ENCODE measurements at places on chromosomes 2 and 18. TPM values are rescaled to one million over a fixed set of nuclear protein-coding genes. Genes with fewer than 3 reads are reported as not detected.

Gene DES
- not detected for total RNA-seq

Gene KCNK3
- not detected for total RNA-seq

Gene MRPL30
- total RNA-seq: 22.2 TPM

Gene UCN
- total RNA-seq: 5.1 TPM

Gene B3GNT7
- 0.37 TPM for total RNA-seq

Gene TNFRSF11A
- 7.5 TPM for total RNA-seq

Gene VWC2L
- not detected for total RNA-seq

GRCh38 chr2:154693741-154694340 lies 4.7 kb upstream of the KCNJ3 start:
- H3K4me1 ChIP-seq: peaks cover under 1% of the 10 kb centered on the region
- H3K4me3 ChIP-seq: no peak overlapping the region
- H3K36me3 ChIP-seq: no peaks in the 10 kb centered on the region
- DNase-seq: no peak
- peaks cover 30% of the 10 kb centered on the region for H3K27me3 ChIP-seq
- no peak overlapping the region for H3K27ac ChIP-seq

GRCh38 chr2:20579866-20580265 lies 71.0 kb downstream of the HS1BP3 start:
- DNase-seq: no peak
- peaks cover 1% of the 10 kb centered on the region for H3K27me3 ChIP-seq
- peak overlapping the region; percentile 22 for H3K27ac ChIP-seq
- H3K4me1 ChIP-seq: peaks cover 19% of the 10 kb centered on the region

DNA sequence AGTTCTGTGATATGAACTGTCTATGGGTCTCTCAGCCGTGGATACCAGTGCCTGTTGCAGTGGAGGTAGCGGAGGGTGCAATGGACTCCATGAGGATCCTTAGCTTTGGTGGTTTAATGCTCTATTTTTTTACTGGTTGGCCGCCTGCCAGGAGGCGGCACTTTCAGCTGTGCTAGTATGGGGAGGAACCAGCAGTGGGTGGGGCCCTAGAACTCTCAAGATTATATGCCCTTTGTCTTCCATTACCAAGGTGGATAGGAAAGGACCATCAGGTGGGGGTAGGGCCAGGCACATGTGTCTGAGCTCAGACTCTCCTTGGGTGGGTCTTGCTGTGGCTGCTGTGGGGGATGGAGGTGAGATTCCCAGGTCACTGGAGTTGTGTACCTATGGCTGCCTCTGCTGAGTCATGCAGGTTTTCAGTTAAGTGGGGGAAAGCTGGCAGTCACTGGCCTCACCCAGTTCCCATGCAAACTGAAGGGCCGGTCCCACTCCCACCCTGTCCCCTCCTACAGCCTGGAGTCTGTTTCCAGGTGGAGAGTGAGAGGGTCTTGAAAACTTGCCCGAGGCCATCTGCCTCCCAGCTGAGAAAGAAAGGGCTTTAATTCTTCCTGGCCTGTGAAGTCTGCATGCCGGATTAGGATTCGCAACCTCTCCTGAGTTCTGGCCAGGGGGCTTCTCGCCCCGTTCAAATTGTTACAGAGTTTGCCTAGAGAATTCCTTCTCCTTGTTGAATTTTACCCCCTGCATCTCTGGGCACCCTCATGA lies 14.5 kb downstream of the KCNS3 start:
- no peak overlapping the region for H3K27ac ChIP-seq
- H3K36me3 ChIP-seq: no peaks in the 10 kb centered on the region
- no peaks in the 10 kb centered on the region for H3K4me1 ChIP-seq

DNA sequence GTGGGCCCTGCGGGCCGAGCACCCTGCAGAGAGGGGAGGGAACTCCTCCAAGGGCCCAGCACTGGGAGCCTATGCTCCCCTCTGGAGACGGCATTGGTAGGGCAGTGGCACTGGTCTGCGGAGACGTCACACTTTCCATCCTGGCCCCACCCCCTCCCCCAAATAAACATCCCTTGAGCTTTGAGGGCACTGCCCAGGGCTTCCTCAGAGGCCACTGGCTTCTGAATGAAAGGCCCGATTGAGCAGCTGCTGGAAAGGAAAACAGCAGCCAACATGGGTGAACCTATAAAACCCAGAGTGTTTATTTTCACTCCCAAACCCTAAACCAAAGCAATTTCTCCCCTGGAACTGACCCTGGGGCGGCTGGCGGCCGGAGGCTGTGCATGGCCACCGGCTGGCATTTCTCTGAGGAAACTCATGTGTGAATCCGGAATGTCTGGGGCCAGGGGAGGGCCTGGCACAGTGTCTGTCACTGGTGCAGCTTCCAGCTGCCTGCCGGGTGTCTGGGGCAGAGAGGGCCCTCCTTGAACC lies 138.9 kb downstream of the DYSF start:
- H3K27me3 ChIP-seq: no peaks in the 10 kb centered on the region
- no peaks in the 10 kb centered on the region for H3K36me3 ChIP-seq
- no peak overlapping the region for H3K4me3 ChIP-seq
- no peak for DNase-seq

- H3K27ac ChIP-seq: no peak overlapping the region
- no peak overlapping the region for H3K4me3 ChIP-seq
- H3K27me3 ChIP-seq: peaks cover 3% of the 10 kb centered on the region
Observed at GRCh38 chr18:289026-289425, 21.2 kb upstream of the THOC1 start.

GRCh38 chr2:97845818-97846217 lies 132.4 kb downstream of the ZAP70 start:
- peaks cover 14% of the 10 kb centered on the region for H3K4me1 ChIP-seq
- H3K4me3 ChIP-seq: no peak overlapping the region
- no peak overlapping the region for H3K27ac ChIP-seq
- peaks cover 27% of the 10 kb centered on the region for H3K36me3 ChIP-seq
- DNase-seq: no peak

DNA sequence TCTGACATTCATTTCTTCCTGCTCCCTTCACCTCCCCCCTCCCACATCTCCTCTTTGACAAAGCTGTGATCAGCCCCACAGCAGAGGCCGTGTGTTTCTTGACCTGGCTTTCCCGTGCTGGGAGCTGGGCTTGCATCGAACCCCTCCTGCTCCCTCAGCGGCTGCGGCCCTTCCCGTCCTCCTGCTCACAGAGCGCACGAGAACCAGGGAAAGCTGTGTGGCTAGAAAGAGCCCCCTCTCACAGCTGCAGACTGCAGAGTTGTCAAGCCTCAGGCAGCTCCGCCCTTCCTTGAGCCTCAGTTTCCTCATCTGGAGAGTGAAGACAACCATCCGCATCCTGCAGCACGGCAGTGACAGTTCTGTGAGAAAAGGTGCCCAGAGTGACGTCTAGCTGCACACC lies 65.7 kb upstream of the GLI2 start:
- peaks cover 20% of the 10 kb centered on the region for H3K27me3 ChIP-seq
- DNase-seq: no peak
- no peaks in the 10 kb centered on the region for H3K36me3 ChIP-seq
- no peaks in the 10 kb centered on the region for H3K4me1 ChIP-seq
- no peak overlapping the region for H3K4me3 ChIP-seq

GRCh38 chr2:199718074-199718473 lies 132.9 kb downstream of the FTCDNL1 start:
- H3K4me1 ChIP-seq: no peaks in the 10 kb centered on the region
- H3K4me3 ChIP-seq: no peak overlapping the region
- no peaks in the 10 kb centered on the region for H3K36me3 ChIP-seq
- no peak overlapping the region for H3K27ac ChIP-seq

GRCh38 chr2:99660616-99661406 lies 171.0 kb upstream of the REV1 start:
- H3K4me1 ChIP-seq: no peaks in the 10 kb centered on the region

DNA sequence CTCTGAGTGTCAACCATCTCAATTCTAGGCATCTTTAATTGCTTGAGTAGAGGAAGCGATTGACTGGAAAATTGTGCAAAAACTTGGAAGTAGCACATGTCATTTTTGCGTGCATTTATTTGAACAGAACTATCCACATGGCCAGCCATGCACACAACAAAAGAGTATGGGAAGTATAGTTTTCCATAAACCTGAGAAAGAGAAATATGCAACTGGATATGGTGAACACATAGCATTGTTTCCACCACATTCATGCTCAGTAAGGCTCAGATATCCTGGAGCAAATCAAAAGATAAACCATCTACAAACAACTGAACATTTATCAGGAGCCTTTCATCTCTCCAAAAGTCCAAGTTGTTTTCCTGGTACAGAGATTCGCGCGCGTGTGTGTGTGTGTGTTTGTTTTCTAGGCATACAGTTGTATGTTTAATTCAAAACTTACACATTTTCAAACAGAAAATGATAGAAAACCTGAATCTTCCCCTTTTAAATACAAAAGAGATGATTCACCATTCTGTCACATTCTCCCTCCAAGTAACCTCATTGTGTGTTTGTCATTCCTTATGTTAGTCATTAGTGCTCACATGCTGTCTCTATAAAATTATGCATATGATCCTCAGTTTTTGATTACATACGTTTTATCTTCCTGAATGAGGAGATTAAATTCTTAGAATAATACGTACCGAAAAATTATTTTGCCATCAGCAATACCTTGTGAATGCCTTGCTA lies 780.4 kb upstream of the NRXN1 start:
- H3K36me3 ChIP-seq: no peaks in the 10 kb centered on the region
- no peak for DNase-seq

DNA sequence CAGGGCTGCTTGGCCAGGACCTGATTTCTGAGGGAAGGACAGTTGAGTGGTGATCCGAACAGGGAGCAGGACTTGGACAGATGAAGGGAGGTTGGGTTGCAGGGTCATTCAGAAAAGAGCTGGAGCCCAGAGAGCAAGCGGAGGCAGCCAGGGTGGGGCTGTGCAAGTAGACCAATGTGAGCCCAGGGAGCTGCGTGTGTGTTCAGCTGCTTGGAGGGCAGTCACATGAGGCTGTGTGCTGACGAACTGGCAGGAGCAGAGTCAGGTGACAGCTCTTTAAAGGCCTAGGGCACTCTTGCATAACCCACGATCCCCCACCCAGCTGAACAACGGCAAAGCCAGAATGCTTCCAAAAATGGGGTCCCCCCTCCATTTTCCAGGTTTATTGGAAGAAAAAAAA lies 4.6 kb upstream of the MLPH start:
- no peak for DNase-seq
- no peak overlapping the region for H3K4me3 ChIP-seq
- H3K4me1 ChIP-seq: no peaks in the 10 kb centered on the region
- H3K27me3 ChIP-seq: peaks cover 54% of the 10 kb centered on the region
- no peaks in the 10 kb centered on the region for H3K36me3 ChIP-seq
- no peak overlapping the region for H3K27ac ChIP-seq

GRCh38 chr18:75790796-75791195 lies 363.3 kb upstream of the SMIM21 start:
- no peak for DNase-seq
- no peak overlapping the region for H3K27ac ChIP-seq
- no peak overlapping the region for H3K4me3 ChIP-seq
- no peaks in the 10 kb centered on the region for H3K36me3 ChIP-seq
- H3K27me3 ChIP-seq: peaks cover 7% of the 10 kb centered on the region

DNA sequence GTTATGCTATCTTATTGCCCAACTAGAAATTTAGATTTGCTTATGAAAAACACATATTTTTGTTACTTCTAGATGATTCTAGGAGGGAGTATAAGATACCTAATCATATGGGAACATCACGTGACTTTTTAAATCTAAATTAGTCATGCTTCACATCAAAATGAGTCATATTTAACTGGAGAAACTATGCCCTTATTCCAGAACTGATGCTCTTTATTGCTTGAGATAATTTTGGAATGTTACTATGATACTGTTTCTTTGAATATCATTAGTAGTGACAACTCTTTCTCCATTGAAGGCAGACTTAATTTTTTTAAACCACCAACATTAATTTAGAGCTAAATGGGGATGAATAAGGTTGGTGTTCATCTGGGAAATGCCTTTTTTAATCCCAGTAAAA lies 19.9 kb upstream of the ELAC1 start:
- peaks cover 2% of the 10 kb centered on the region for H3K4me1 ChIP-seq

- no peaks in the 10 kb centered on the region for H3K27me3 ChIP-seq
- H3K4me3 ChIP-seq: no peak overlapping the region
- DNase-seq: no peak
- peaks cover 38% of the 10 kb centered on the region for H3K36me3 ChIP-seq
Observed at GRCh38 chr2:175937216-175937615, 64.9 kb downstream of the LNPK start.

DNA sequence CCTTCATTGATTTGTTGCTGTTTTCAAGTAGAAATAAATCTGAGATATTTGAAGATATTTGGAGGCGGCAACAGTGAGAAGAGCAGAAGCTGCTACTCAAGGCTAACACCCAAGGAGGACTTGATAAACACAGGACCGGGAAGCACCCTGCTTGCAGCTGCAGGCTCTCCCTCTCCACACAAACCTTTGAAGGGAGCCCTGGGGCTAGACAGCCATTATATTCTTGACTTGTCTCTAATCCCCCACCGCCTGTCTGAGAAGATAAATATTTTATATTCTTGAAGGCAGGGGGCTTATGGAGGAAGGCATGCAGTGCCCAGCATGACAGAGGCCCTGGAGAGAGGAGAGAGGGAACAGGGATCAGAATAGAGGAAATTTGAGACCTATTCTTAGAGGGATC lies 50.9 kb upstream of the SMAD2 start:
- H3K27ac ChIP-seq: no peak overlapping the region
- no peaks in the 10 kb centered on the region for H3K36me3 ChIP-seq
- peaks cover 5% of the 10 kb centered on the region for H3K27me3 ChIP-seq
- peaks cover 3% of the 10 kb centered on the region for H3K4me1 ChIP-seq
- DNase-seq: no peak
- H3K4me3 ChIP-seq: no peak overlapping the region

GRCh38 chr2:172219201-172219600 lies 116.5 kb upstream of the DLX2 start:
- no peak overlapping the region for H3K4me3 ChIP-seq
- H3K36me3 ChIP-seq: peaks cover 2% of the 10 kb centered on the region
- DNase-seq: no peak
- no peaks in the 10 kb centered on the region for H3K27me3 ChIP-seq
- H3K27ac ChIP-seq: no peak overlapping the region

DNA sequence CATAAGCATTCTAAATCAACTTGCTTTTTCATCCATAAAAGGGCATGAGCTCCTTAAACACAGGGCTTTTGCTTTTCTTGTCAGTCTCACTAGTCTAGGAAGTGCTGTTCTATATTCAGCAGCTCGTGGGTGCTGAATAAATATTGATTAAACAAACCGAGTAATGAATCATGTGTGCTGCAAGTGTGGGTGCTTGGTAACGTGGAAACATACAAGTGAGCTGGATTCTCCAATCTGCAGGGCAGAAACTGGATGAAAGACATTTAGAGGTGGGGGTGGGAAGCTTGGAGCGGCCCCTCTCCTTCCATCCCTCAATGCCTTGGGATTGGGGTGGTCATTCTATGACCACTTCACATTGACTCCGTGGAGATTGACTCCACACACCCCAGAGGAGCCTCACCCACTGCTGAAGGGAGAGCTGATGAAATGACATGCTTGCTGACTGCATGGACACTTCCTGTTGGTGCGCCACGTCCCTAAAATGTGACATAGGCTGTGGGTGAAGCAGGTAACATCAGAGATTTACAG lies 114.6 kb downstream of the DOCK10 start:
- H3K27me3 ChIP-seq: no peaks in the 10 kb centered on the region
- peaks cover 71% of the 10 kb centered on the region for H3K36me3 ChIP-seq
- peak overlapping the region; percentile 68 for H3K4me3 ChIP-seq

DNA sequence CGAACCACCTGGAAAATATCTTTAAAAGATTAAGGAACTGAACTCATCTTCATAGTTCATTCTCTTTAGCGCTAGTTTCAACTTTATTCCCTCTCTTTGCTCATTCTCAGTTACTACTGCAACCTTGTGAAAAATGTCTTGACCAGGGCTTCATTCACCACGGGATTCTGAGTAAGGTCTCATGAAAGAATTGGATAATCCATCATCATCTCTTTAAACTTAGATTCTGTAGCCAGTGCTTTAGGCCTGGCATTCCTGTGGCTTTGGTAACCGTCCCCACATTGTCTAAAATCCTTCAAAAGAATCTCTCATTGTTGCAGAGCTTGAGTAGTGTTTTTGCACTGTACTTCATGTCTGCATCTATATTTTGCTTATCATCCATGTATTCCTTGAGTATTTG lies 229.5 kb downstream of the ETAA1 start:
- H3K4me3 ChIP-seq: no peak overlapping the region
- no peak for DNase-seq
- no peaks in the 10 kb centered on the region for H3K27me3 ChIP-seq
- no peaks in the 10 kb centered on the region for H3K4me1 ChIP-seq
